Activated CD8-positive, alpha-beta memory T cell treated with anti-CD3 and anti-CD28 coated beads, Interleukin-2, amount 10 ng/mL, durations not matched to agents 7 days and 5 days (primary cell): ENCODE measurements at places on chromosomes 16 and 17.

- DNase-seq = no peak
These were observed 45.0 kb downstream of the B9D1 start for GRCh38 chr17:19317359-19318095.

- DNase-seq = no peak
These were observed 82.6 kb downstream of the HIC1 start for GRCh38 chr17:2137342-2138098.

- no peak for DNase-seq
These were observed 30.9 kb downstream of the GLG1 start for GRCh38 chr16:74575807-74576643.

- DNase-seq = peak; percentile 82
These were observed at the start of gene SNX20 for GRCh38 chr16:50681021-50681885. Gene SNX20, minus strand, starts transcription at chr16:50681312. Its CDS starts 3,786 bp downstream, at chr16:50677526.

DNA sequence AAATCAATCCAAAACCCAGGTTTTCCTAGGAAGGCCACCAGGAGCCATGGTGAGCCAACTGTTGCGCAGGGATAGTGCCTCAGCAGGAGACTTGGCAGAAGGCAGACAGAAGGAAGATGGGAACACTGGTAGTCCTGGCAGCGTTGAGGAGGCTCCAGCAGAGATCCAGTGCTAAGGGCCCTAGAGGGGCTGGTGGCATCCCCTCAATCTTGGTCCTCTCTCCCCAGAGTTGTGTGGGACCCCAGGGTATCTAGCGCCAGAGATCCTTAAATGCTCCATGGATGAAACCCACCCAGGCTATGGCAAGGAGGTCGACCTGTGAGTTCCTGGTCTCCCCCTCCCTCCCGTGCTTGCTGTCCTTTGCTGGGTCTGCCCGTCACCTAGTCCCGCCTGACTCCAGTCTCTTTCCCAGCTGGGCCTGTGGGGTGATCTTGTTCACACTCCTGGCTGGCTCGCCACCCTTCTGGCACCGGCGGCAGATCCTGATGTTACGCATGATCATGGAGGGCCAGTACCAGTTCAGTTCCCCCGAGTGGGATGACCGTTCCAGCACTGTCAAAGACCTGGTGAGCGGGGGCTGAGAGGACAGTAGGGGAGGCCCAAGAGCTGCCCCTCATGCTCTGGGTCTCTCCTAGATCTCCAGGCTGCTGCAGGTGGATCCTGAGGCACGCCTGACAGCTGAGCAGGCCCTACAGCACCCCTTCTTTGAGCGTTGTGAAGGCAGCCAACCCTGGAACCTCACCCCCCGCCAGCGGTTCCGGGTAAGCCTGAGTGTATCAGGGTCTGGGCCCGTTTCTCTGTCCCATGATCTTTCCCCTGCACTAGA lies 5.7 kb downstream of the CFAP119 start:
- DNase-seq = no peak

DNA sequence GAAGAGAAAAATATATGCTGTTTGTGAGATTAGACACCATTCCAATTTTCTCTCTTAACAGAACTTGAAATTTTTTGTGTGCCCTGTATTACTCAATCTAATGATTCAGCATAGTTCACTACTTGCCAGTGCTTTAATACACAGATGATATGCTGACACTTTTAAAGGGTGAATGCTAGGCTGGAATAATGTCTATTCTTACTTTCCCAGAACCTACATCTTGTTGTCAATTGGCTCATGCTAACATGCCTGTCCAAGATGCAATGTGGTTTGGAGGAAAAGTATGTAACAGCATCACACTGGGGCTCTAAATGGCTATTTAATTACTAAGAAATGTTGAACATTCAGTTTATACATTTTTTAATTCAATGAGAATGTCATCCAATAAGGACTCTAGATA lies 7.6 kb upstream of the MAP2K6 start:
- DNase-seq = no peak

DNA sequence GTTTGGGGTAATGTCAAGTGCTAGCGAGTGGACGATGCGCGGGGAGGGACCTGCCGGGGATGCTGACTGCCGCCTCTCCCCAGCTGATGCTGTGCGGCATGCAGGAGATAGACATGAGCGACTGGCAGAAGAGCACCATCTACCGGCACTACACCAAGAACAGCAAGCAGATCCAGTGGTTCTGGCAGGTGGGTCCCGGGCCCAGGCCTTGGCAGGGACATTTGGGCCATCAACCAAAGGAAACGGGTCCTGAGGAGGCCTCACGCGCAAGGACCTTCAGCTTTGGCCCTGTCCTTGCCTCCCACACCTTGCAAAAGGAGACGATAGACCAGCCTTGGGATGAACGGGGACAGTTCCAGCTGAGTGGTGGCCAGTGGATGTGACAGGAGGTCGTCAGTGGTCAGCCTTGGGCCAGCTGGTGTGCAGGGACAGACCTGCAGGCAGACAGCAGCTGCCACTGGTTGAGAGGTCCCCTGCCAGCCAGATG lies 13.6 kb upstream of the CLEC18A start:
- no peak for DNase-seq

- no peak for DNase-seq
These were observed 28.7 kb downstream of the WIPI1 start for GRCh38 chr17:68428498-68429172.

DNA sequence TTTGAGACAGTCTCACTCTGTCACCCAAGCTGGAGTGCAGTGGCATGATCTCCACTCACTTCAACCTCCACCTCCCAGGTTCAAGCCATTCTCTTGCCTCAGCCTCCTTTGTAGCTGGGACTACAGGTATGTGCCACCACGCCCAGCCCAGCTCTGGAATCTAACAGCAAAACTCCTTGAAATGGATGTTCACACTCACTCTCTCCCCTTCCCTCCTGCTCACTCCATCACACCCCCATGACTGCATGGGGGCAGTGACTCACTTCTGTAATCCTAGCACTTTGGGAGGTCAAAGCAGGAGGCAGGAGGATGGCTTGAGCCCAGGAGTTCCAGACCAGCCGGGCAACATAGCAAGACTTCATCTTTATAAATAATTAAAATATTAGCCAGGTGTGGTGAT lies 11.1 kb upstream of the TFAP4 start:
- no peak for DNase-seq

GRCh38 chr17:49993423-49994060 lies 1.5 kb downstream of the DLX3 start:
- DNase-seq = peak; percentile 47

- DNase-seq = no peak
These were observed 208.6 kb downstream of the KATNIP start for GRCh38 chr16:27758544-27758943.

DNA sequence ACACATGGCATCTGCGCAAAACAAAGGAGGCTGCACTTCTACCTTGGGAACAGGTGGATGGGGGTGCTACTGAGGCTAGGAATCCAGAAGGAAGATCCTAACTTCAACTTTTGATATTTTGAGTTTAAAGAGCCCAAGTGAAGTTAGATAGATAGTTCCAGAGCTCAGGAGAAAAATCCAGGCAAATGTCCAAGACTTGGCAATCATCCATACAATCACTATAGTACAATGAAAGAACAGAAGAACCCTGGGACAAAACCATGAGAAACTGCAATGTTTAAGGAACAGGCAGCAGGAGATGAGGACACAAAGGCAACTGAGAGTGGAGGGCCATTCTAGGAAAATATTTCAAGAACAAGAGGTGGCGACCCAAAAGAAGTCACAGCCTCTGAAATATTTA lies 12.4 kb downstream of the CDYL2 start:
- no peak for DNase-seq

GRCh38 chr17:11241611-11242226 lies 706 bp downstream of the SHISA6 start:
- no peak for DNase-seq

DNA sequence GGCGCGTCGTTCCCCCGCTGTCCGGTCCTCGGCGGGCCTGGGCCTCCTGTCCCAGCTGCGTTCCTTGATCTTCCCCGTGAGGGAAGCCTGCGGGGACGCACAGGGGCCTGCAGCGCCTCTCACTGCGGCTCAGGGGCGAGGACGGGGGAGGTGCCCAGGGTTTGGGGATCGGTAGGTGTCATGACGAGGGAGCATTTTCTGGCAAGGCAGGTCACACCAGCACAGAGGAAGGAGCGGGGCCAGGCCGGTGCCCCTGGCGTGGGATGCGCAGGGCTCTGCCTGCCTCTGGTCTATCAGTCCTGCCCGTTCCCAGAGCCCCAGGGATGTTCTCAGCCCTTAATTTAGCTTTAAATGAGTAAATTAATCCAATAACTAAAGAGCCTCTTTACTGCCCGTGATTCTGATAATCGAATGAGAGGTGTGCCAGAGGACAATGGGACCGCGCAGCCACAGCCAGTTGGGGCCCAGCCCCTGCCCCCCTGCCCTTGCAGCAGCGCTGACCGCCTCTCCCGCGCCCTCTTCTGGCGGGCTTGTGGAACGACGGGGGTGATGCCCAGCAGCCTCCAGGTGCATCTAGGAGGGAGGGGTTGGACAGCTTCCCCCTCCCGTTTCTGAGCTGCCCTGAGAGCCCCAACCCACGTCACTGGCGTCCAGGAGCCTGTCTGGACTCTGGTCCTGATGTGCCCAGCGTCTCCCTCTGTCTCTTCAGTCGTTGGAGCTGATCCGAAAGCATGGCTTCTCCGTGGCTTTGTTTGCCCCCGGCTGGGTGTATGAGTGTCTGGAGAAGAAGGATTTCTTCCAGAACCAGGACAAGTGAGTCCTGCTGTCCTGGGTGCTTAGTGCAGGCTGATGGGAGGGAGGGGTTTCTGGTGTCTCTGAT lies 7.9 kb downstream of the ENGASE start:
- DNase-seq = peak; percentile 52

GRCh38 chr17:603406-604114 lies 111.1 kb downstream of the VPS53 start:
- no peak for DNase-seq

DNA sequence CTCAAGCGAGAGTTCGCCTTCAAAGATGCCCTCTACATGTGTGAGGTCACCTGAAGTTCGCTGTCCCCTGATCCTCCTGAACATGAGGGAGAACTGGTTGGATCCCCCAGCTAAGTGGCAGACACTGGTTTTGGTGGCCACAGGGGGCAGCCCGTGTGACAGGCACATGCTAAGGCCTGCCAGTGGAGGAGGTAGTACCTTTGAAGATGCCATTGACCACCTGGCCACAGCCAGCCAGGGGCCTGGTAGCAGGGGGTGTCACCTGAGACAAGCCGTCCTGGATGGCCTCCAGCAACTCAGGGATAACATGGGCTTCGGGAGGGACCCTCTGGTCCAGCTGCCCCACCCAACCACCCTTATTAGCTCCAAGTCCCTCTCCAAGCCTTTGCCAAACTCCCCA lies 7.3 kb upstream of the ALDH3A1 start:
- DNase-seq = no peak
